Gastroesophageal sphincter (tissue), 4 donors: ENCODE measurements at places on chromosomes 12 and 14.

GRCh38 chr14:69154779-69155178 lies 1.9 kb upstream of the DCAF5 start:
- ATAC-seq: no peak

GRCh38 chr12:32681272-32681671 lies 2.2 kb downstream of the DNM1L start:
- ATAC-seq: no peak

DNA sequence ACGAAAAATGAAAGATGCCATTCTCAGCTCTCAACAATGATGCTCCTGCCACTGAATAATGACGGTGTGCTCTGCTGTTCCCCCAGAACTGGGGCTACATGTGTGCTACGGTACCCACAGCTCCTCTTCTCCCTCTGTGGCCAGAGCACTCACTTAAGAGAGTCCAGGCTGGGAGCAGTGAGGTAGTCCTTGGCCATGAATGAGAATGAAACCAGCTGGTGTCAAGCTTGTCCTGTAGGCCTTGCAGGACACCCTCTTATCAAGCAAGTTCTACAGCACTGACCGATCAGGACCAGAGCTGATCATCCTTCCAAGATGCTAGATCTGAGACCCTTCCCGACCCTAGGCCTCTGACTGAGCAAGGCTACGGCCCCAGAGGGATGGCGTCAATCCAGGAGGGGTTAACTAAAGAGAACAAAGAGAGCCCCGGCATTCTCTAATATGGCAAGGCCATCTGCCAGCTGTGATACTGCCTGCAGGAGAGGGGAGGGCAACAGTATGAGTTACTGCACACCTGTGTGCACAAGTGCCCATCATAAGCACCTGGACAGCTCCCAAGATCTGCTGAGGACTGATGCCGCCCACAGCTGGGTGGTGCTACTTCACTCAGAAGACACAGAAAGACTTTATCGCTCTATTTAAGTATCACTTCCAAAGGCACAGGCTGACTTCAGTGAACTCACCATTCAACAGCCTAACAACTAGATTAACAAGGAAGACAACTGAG lies 30.5 kb downstream of the APPL2 start:
- ATAC-seq: no peak

GRCh38 chr14:50798048-50798421 lies 32.9 kb downstream of the NIN start:
- no peak for ATAC-seq

DNA sequence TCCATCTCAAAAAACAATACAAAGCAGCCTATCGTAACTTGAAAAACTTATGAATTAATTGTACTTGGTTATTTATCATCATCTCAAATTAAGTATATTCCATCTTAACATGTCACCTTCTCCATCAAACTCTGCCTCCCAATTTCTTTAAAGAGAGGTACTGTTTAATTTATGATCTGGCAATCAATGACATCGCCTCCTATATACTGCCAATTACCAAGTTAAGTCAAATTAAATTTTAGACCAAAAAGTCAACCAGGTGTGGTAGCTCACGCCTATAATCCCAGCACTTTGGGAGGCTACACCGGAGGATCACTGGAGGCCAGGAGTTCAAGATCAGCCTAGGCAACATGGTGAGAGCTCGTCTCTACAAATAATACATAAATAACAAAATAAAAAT lies 37.7 kb downstream of the HECTD1 start:
- ATAC-seq: no peak

- ATAC-seq: no peak
These were observed 413.2 kb downstream of the FLRT2 start for GRCh38 chr14:85943192-85943591.

DNA sequence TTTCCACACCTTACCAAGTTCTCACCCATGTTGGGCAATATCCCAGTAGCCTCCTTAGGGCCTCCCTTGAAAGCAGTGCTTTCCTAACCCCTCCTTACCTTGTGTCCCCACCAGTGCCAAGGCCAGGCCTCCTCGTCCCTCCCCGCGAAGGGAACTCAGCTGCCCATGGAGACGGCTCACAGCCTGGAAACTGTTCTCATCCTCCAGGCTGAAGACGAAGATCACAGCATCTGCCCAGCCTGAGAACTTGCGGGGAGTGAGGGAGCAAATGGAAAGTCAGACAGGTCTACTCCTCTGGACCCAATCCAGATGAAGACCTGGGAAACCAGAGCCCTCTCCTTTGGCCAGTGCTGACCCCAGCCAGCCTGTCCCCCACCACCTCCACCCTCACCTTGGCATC lies 4.6 kb downstream of the AGAP2 start:
- ATAC-seq: no peak

DNA sequence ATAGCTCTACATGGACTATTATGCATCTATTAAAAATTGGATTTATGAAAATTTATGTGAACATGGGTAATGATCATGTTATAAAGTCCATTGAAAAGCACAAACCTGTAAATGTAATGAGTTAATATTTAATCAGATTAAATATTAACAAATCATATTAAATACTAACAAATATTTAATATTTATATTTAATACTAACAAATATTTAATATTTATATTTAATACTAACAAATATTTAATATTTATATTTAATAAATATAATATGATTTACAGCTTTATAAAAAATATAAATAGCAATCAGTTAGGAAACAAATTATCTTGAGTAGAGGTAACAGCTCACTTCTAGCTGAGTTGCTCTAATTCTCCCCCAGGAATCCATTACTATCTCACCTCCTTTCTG lies 758.0 kb upstream of the USP15 start:
- no peak for ATAC-seq

GRCh38 chr12:105228494-105228893 lies 7.5 kb downstream of the APPL2 start:
- no peak for ATAC-seq

GRCh38 chr12:126093908-126094307 lies 1028.7 kb downstream of the AACS start:
- ATAC-seq: no peak

GRCh38 chr14:63504648-63505047 lies 38.5 kb downstream of the PPP2R5E start:
- ATAC-seq: no peak

DNA sequence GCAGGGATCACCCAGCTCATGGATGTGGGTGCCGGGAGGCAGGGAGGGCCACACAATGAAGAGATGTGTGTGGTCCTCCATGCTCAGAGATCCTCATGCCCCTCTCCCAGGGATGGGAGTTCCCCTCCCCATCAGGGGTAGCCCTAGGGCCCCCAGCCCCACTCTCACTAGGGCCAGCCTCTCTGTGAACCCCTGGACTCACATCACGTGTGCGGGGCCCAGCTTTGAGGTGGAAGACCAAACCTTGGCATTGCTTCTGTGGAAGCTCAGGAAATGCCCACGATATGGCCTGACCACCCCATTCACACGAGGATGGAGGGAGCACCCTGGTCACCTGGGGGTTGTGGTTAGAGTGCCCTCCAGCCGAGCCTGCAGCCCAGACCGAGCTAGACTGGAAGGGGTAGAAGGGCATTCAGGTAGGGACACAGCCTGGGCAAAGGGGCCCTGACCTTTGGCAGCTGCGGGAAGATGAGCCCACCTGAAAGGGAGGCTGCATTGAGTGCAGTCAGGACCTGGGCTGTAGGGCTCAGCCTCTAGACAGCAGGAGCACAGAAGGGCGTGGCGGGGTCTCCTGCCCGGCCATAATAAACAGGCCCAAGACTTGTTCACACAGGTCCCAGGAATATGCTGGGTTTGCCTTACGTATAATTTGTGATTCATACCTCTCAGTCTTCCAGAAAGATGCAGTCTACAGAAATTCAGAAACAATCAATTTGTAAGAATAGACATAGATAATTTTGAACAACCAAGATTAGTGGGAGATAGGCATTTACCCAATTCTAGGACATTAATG lies 34.8 kb upstream of the RCOR1 start:
- no peak for ATAC-seq

DNA sequence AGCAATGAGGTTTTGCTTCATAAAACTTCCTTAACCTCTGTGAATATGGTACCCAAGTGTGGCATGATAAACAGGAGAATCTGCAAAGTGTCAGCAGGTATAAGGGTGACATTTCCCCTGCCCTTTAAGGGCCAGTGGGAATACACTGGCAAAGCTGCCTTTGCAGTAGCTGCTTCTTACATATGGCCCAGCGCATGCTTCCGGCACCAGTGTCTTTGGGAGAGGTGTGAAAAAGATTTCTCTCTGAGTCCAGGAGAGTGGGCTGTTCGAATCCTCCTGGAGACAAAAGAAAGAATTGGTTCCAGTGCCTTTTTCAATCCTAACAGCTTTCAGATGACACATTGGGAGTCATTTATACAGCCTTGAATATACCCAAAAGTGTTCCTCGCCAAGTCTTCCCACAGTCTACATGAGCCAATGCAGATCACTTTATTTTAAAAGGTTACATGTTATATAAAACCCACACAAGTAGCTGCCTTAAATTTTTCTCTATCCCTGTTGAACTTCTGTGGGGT lies 437.7 kb downstream of the PRKD1 start:
- no peak for ATAC-seq

GRCh38 chr12:132237772-132238487 lies 91.5 kb downstream of the GALNT9 start:
- no peak for ATAC-seq

DNA sequence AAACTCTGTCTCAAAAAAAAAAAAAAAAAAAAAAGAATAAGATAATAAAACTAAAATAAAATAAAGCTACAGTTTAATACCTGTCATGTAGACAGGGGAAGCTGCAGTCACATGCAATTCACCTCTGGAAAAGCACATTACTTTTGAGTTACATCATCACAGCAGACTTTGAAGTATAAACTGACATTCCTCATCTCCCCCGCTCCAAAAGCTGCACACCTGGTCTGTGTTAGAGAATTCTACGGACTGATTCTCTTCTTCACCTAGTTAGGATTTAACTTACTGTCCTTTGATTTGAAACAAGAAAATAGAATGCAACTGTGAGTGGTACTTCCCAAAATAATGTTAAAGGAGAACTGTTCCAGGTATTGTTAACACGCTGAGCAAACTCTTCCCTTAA lies 25.1 kb downstream of the SPPL3 start:
- ATAC-seq: no peak

DNA sequence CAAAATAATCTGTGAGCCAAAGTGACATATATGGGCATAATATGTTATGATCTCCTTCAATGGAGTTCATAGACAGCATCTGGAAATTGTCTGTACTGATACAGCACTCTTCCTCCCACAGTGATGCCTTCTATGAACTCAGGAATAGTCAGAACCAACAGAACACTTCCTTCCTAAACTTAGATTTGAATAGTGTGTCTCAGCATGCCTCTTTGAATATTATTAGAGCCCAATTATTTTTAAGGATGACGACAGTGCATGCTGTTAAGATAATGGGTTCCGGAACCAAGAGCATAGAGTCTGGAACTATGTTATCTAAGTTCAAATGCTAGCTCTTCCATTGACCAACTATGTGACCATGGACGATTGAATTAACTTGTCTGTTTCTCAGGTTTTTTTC lies 386.6 kb upstream of the PRICKLE1 start:
- ATAC-seq: no peak

GRCh38 chr14:65065719-65066118 lies 36.6 kb downstream of the MAX start:
- no peak for ATAC-seq

DNA sequence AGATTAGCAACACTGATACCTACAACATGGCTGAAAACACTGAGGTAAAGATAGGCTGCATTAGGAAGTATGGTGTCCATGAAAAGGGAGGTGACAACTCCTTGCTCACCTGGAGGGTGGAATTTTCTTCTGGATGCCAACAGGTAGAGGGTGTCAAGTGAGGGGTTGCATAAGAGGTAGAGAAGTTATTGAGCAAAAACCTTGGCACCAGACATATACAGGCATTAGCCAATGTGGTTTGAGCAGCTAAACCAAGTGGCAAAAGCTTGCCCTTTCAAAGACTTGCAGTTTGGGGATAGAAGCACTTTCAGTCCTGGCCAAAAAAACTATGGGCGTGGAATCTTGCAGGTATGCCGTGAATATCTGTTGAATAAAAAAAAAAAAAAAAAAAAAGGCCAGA lies 3.8 kb downstream of the RITA1 start:
- no peak for ATAC-seq

DNA sequence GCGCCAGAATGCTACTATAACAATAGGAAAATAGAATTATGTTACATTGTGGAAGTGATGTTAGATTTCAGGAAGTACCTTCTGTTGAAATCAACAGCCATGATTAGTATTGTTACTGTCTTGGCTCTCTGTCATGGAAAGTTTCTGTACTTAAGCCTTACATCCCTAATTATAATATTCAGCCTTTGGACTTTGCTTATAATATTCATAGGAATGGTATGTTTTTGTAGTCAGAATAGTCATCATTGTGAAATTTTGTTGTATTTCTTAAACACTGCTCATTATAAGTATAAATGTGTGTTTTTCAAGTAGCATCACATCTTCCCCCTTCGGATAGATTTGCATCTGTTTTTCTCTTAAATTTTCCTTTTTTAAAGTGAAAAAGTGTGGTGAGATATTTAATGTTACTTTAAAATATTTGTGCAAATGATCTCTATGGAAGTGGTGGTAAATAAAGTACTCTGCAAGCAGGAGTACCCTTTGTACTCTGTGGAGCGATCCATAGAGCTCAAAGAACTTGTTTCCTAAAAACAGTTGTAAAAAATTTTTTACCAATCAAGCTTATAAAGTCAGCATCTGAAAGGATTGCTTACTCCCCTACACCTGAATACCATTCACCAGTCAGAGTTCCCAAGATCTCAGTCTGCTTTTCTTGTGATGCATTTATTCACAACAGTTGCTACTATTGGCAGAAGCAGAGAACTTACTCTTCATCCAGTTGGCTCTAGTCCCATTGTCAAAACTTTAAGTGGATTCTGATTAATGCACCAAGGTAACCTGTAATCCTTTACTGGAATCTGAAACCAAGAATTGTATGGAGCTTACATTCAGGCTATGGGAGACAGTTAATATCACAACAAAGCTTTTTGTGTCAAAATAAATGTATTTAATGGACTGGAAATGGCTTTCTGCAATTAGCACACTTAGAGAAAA lies 87.8 kb downstream of the RIC8B start:
- ATAC-seq: no peak

GRCh38 chr12:81942594-81942993 lies 183.4 kb upstream of the PPFIA2 start:
- no peak for ATAC-seq
